ENCODE measurements at places on chromosomes 6 and 20. TPM values are rescaled to one million over a fixed set of nuclear protein-coding genes. Genes with fewer than 3 reads are reported as not detected.

DNA sequence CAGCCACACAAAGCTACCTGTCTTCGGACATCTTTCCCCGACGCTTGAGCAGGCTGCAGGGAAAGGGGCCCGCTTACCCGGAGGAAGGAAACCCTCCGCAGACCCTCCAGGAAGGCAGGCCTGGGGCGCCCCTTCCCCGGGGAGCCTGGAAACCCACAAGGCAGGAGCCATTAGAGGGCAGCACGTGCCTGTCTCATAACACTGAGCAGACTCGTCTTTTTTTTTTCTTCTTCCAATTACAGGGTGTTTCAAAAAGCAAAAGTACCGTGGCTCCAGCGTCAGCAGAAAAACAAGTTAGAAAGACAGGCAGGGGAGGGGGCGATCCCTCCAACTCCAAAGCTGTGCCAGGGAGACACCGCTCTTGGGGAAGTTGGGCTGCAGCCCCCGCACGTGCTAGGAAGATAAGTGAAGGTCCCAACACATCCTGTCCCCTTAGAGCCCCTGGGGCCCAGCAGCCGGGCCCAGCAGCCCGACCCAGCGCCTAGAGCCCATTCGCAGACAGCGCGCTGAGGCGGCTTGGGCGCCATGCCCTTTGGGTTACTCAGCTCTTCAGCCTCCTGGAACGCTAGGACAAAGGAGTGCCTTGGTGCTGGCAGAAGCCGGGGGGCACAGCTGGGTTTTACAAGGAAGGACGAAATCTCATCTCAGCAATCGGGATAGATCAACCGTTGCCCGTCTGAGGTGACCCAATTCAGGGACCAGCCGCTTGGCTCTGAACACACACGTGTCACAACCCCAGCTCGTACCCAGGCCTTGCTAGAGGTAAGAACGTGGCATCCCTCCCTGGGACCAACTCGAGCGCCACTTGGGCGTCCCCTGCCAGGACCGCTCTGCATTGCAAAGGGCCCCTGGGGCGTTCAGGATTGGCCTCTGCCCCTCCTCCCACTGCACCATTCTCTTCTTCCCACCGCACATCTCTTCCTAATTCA is 136.3 kb downstream of the LY86 start:
- peak; percentile 85 for DNase-seq

- no peak for DNase-seq
These were observed 4.1 kb downstream of the SLC17A9 start for GRCh38 chr20:62956387-62957135.

DNA sequence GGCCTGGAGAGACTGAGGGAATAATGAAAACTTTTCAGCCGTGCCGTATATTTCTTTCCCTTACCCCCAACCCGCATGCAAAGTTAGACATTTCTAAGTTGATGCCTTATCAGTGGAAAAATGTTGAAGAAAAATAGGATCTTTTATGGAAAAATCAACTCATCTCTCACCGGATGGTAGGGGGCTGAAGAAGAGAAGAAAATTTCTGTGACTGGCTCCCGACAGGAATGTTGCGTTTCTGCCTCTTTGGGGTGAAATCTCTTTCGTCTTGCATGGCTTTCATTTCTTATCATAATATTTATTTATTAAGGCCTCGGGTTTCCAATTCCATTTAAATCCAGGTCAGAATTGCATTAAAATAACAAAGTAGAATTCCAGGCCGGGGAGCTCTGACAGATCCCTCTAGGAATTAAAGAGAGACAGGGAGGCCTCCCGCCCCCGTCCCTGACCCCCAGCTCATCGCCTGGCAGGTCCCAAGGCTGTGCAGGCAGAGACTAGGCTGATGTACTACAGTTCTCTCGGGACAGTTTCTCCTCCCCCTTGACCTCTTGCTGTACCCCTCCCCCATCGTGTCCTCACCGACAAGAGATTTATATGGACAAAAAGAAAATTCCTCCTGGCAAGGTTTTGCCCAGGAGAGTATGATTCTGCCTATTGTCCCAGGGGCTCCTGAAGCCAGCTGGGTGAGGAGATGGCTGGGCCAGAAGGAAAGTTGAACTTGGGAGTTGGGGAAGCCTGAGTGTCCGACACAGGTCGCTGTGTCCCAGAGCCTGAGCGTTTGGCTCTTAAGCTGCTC is 1.3 kb downstream of the SCUBE3 start:
- DNase-seq, result no peak

GRCh38 chr20:42701948-42702347 is 487.8 kb downstream of the PTPRT start:
- no peak for DNase-seq

The C20orf202 gene
- total RNA-seq, result 0.09 TPM

The MAFB gene
- total RNA-seq, result 42.8 TPM

Measured in fibroblast of the aortic adventitia (primary cell).